Activated CD4-positive, alpha-beta T cell treated with anti-CD3 and anti-CD28 coated beads for 1 hour (primary cell): ENCODE measurements at places on chromosomes 2 and 18.

GRCh38 chr18:71849407-71849806 is 694.7 kb downstream of the CBLN2 start:
- DNase-seq, result no peak

DNA sequence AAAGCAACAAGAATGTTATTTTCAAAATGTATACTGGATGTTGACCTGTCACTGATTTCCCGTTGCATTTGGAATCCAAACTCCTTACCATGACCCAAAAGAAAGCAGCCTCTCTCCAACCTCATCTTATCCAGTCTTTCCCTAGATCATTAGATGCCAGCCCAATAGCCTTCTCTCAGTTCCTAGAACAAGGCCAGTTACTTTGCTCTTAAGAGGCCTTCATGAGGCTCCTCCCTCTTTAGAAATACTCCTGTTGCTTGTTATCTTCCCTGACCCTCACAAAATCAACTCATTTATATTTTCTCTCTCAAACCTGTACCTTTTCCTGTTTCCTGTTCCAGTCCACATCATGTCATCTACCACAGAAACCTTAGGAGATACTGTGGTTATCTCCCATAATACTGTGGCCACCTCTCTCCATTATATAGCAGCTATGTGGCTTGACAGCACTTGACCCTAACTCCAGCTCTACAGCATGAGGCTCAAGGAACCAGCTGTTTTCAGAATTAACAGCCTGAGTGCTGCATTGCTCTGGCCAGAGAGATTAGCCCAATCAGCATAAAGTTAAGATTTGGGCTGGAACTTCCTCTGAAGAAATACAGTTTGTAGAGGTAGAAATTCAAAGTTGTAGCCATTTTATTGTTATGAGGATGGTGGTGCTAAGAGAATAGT is 22.8 kb downstream of the SRBD1 start:
- DNase-seq, result no peak

DNA sequence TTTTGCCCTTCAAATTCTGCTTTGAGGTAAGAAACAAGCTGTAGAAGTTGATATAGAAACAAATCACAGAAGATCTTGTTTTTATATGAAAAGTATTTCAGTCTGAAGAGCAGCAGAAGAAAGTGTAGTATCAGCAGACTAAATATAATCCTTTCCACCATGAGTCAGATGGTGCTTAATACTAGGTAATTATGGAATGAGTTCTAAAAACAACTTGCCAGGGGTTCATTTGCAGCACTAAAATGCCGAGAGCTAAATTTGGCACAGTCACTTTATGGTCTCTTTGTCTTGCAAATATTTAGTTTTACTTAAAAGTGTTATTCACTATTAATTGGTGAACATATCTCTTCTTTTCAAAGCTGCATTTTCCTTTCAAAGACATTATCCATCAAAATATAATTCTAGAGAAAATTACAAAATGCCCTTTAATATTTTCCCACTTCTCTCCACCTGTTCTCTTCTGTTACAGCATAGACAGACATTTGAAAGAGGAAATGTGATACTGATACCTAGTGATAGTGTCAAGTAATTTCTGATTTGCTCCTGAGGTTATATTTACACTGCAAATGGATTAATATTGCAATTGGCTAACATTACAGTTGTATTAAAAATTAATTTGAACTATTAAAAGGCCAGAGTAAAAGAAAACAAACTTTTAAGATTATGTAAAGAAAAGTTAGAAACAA is 5.3 kb downstream of the MYL1 start:
- no peak for DNase-seq

GRCh38 chr18:68176901-68177300 is 538.0 kb downstream of the TMX3 start:
- no peak for DNase-seq

- no peak for DNase-seq
Observed at GRCh38 chr2:241291153-241291552, 24.3 kb downstream of the HDLBP start.

DNA sequence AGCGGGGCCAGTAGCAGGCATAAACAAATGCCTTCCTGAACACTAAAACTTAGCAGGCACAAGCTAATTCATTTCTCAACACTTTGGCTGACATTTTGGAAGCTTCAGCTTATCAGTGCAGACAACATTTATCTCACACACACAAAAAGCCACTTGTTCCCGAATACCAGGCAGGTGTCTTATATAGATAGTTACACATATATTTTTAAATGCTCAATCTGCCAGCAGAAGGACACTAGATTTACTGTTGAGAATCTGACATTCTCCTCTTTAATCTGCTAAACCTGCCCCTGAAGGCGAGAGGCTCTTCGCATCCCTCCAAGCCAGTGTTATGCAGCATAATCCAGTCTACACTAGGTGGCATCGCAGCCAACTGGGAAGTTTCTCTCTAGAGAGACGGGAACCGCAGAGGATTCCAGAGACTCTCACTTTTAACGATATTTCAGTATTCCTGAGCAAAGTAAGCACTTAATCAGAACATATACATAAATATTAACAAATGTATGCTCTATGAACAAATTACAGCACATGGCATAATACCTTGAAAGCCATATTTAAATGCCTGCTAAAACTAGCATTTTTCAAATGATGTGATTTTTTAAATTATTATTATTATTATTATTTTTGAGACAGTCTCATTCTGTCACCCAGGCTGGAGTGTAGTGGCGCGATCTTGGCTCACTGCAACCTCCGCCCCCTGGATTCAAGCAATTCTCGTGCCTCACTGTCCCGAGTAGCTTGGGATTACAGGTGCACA is 90.2 kb upstream of the SCG2 start:
- DNase-seq, result no peak

GRCh38 chr18:52222211-52222610 is 117.8 kb upstream of the DCC start:
- no peak for DNase-seq

GRCh38 chr2:45964223-45964841 is 312.9 kb downstream of the PRKCE start:
- DNase-seq, result no peak

DNA sequence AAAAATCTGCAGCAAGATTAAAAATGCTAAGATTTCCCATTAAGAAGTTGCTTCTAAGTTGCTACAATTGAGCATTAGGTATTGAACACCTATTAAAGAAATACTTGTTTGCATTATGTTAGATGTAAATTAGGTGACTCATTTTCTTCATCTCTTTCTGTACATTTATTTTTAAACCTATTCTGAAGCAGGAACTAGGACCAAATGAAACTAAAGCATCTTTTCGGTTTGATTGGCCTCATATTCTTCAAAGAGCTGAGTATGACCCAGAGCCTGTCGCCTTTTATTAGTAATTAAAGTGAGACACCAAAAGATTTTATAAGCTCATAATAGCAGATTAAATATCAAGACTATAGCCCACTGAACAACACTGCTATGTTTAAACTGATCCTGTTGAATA is 83.4 kb upstream of the ZEB2 start:
- no peak for DNase-seq

- DNase-seq, result no peak
Observed at GRCh38 chr18:57060814-57061213, 86.1 kb upstream of the BOD1L2 start.

DNA sequence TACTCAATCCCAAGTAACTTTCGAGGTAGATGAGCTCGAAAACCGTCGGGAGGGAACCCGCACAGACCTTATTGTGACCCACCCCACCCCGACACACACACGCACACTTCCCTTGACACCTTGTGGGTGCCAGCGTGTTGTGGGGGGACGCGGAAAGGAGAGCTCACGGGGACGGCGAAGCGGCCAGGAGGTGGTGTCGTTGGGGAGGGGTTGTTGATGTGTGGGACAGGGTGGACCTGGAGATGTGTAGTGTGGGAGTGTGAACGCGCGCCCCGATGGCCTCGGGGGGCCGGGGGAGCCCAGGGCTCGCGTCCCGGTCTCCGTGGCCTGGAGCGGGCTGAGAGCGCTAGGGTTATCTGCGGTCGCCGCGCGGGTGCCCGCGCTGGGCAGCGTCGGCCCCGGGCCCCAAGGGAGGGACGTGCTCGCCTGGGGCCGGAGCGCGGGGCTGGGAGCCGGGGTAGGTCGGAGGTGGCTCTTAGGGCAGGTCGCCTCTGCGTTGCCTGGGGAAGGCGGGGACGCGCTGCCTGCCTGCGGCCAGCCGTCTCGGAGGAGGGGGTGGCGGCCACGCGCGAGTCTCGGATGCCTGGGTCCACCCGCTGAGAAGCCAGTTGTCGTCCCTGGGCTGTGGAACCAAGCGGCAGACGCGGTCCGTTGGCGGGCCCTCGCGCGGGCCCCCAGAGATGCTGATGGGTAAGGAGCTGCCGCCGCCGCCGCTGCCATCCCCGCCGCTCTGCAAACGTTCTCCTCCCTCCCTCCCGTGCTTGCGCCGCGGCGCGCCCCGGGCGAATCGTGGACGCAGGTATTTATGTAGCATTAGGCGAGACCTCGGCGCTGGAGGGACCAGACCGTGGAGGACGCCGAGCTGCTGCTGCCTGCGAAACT is 1.6 kb downstream of the KLHL29 start:
- DNase-seq, result no peak

DNA sequence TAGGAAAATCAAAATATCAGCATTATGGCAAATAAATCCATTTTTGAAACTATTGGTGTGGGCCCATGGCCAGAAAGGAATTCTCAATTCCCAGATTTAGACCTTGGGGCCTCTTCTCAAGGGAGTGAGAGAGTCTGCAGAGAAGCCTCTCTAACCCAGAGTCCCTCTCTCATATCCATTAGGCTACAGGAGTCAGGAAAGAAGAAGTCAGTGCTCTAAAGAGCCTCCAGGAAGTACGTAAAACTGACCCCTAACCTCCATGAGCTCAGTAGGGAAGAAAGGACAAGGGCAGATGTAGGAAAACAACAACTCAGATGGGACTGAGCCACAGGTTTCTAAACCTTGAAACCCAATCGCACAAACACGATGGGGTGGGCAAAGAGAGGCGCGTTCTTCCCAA is 479.9 kb upstream of the TNP1 start:
- no peak for DNase-seq

GRCh38 chr2:69449906-69450305 is 12.7 kb upstream of the NFU1 start:
- DNase-seq, result no peak

DNA sequence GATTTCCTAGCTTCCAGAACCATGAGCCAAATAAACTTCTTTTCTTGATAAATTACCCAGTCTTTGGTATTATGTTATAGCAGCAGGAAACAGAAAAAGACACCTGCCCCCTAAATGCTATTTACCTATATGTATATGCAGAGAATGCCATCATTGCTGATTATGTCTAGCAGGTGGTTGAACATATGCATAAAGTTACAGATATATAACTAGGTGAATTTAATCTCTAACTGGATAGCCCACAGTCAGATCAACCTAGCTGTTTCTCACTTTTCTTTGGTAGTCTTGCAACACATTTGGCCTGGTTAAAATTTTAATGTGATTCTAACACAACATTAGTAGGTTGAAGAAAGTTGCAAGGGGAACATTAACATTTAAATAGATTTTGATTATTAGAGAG is 7.1 kb upstream of the CERS6 start:
- no peak for DNase-seq

DNA sequence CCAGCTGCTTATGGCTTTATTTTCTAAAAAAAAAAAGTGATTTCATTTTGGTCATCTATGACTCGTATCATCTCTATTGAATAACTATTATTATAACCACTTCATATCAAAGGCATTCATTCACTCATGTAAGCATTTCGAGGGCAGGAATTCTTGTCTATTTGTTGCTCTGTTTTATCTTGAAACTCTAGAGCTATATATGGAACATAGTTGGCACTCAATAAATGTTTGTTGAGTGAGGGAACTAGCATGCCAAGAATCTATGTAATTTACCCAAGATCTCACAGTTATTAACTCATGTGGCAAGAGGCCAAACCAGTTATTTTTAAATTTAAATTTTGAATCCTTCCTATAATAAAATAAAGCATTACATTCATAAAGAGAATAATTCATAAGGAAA is 470.1 kb downstream of the TMX3 start:
- DNase-seq, result no peak
